Activated CD4-positive, alpha-beta T cell treated with anti-CD3 and anti-CD28 coated beads, Interleukin-2, amount 10 ng/mL, durations not matched to agents 7 days and 5 days (primary cell): ENCODE measurements at places on chromosomes 4 and X. TPM values are rescaled to one million over a fixed set of nuclear protein-coding genes. Genes with fewer than 3 reads are reported as not detected.

GRCh38 chrX:135974279-135974856, 580 bp upstream of the MMGT1 start:
- peak; percentile 69 for DNase-seq

- no peak for DNase-seq
Observed at GRCh38 chrX:96436105-96436504, 248.5 kb upstream of the DIAPH2 start.

- DNase-seq = peak; percentile 38
Observed at GRCh38 chrX:40108959-40109287, 11.2 kb upstream of the BCOR start.

- peak; percentile 32 for DNase-seq
Observed at GRCh38 chrX:129540068-129540653, at the start of gene OCRL. Gene OCRL (plus strand): TSS chrX:129540259. CDS start chrX:129540440, 181 bp downstream.

- no peak for DNase-seq
Observed at GRCh38 chr4:125527681-125528080, 212.9 kb downstream of the FAT4 start.

DNA sequence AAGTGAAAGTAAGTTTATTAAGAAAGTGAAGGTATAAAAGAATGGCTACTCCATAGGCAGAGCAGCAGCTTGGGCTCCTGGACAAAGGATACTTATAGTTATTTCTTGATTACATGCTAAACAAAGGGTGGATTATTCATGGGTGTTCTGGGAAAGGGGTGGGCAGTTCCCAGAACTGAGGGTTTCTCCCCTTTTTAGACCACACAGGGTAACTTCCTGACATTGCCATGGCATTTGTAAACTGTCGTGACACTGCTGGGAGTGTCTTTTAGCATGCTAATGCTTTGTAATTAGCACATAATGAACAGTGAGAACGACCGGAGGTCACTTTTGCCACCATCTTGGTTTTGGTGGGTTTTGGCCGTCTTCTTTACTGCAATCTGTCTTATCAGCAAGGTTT, 557.6 kb downstream of the SPRY1 start:
- DNase-seq = no peak

- no peak for DNase-seq
Observed at GRCh38 chr4:93469560-93469959, 359.0 kb upstream of the ATOH1 start.

GRCh38 chrX:103730147-103730795, 19.6 kb downstream of the TMEM31 start:
- DNase-seq = no peak

DNA sequence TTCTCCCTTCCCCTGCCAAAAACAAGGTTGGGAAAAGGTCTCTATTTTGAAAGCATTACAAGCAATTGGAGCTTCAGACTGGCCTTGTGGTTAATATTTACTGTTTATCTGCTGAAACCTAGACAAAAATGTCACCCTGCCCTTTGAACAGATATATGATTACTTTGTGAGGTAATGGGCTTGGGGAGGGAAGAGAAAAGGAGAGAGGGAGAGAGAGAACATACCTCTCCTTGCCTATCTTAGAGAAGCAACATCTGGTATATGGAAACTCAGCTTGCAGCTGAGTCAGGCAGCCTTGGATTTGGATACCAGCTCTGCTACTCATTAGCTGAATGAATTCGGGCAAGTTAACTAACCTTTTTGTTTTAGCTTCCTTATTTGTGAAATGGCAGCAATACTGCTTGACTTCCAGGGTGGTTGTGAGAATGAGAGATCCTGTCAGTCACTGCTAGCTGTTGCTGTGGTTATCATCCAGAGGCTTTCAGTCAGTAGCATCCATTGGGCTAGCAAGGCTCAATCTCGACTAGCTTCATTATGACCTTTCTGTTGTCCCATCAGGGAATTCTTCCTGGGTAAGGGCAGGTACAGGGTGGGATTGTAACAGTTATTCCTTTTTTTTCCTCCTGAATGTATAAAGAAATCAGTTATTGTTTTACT, 41.1 kb downstream of the ZFX start:
- DNase-seq = no peak

- DNase-seq = no peak
Observed at GRCh38 chrX:10936976-10937375, 174.2 kb upstream of the HCCS start.

DNA sequence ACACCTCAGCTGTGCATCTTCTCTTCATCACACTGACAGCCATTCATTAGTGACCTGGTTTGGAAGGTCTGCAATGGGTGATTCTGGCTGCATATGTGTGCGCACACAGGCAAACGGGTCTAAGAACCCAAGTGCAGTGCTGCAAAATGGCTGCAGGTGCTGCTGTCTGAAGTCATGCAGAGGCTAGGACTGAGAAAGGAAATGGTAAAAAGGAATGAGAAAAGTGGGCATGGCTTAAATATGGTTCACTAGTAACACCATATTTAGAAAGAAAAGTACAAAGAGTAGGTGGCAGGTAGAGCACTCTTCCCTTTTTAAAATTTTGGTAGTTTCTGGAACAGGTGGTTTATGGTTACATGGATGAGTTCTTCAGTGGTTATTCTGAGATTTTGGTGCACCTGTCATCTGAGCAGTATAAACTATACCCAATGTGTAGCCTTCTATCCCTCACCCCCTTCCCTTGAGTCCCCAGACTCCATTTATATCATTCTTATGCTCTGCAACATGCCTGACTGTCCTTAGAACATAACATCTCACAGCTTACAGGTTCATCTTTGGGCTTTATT, 78.4 kb downstream of the CCNG2 start:
- no peak for DNase-seq

- DNase-seq = no peak
Observed at GRCh38 chr4:108109997-108110416, 58.7 kb downstream of the LEF1 start.

DNA sequence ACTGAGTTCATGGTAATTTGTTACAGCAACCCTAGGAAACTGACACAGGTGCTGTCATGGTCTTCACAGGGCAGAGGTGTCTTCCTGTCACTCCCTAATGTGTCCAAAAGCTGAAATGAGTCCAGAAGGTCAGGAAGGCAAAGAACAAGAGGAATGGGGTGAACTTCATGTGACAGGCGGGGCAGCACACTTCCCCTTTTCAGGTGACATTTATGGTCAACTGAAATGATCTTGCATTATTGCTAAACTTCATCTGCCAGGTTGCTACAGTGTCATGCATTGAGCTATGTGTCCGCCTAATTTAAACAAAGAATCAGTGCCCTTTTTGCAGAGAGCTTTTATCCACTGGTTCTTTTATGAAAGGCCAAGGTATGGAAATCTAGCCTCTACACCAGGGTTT, 15.9 kb upstream of the CCDC149 start:
- no peak for DNase-seq

DNA sequence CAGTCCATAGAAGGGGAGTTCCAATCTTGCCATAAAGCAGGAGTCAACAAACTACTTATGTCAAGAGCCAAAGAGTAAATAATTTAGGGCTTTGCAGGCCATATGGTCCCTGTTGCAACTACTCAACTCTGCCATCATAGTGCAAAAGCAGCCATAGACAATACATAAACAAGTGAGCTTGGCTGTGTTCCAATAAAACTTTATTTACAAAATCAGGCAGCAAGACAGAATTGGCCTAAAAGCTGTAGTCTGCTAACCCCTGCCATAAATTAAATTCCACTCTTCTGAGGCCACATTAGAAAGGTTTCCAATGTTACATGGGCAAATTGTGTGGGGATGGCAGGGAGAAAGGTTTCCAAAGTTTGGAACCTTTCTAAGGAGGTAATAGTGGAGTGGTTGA, 14.7 kb downstream of the TRMT2B start:
- DNase-seq = no peak

- no peak for DNase-seq
Observed at GRCh38 chr4:53913771-53914170, 150.6 kb downstream of the CHIC2 start.

GRCh38 chr4:153589703-153590595, 94.1 kb upstream of the TLR2 start:
- DNase-seq = no peak

DNA sequence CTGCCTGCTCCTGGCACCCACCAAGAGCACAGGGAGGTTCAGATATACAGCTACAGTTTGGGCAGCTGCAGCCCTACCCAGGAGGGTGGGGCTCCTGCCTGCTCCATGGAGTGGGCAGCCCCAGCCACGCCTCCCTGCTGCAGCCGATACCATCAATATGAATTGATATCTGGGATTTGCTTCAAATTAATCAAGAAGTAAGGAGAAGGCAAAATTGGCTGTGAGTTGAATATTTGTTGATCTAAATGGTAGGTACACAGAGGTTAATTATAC, 31.2 kb upstream of the ZNF280C start:
- DNase-seq = no peak

GRCh38 chr4:39700554-39700953, 2.6 kb downstream of the UBE2K start:
- no peak for DNase-seq

GRCh38 chr4:163959932-163960331, 465.4 kb downstream of the TMA16 start:
- no peak for DNase-seq

DNA sequence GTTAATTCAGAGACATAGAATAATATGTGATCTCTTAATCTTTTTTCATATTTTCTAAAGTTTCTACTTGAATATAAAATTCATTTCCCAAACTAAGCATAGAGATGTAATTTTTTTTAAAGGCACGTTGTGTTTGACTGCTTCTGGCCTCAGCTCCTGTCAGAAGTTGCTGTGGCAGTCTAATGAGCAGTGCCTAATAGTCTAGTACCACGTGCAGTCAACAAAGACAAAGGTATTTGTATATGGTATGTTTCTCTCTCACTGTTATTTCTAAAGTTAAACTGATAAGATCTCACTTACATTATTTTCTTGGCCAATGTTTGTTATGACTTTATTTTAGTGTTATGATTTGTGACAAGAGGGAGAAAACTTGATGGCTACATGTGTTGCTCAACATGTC, 48.6 kb upstream of the MCUB start:
- DNase-seq = no peak

DNA sequence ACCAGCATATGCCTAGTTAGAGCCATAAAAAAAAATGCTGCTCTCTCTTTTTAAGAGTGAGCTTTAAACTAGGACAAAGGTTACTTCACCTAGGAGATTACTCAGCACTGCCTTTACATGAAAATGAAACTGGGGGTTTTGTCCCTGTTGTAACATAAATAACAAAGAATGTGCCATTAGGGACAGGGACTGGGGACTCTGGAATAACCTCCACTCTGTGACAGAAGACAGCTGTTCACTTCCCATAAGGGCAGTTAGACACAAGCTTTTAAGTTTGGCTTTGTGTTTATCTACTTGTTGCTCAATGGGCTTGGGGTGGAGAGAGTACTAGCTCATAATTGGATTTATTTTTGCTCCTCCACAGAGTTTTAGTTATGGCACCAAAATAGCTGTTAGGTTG, 11.9 kb downstream of the ENPEP start:
- no peak for DNase-seq

DNA sequence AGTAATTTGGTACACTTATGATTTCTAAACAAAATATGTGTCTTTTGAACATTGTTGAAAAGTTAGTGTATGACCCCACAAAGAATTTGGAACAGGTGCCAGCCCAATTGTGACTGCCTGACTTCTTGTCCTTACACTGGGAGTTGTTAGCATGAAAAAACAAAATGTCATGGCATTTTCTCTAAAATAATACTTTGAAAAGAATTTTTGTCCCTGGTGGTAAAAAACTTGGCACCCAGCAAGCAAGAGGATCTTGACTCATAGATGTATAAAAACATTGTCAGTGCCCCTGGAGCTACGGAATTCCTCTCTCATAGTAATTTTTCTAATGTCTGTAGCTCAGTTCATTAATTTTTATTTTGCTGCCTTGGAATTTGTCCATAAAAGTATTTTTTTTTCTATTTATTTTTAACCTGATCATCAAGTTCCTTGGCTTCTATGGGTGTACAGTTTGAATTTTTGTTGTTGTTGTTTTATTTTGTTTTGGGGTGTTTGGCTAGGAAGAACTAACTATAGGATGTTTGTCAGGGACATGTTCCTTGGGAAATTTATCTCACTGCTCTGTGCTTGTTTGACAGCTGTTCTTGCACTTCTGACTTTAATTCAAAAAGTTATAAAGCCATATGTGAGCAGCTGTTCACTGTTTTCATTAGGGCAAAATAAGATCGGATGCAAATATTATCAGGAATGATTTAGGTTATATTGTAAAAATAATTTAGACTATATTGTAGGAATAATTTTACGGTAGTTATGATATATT, 95.4 kb upstream of the NUDT6 start:
- DNase-seq = no peak

- no peak for DNase-seq
Observed at GRCh38 chr4:95158626-95159025, 390.1 kb downstream of the UNC5C start.

- peak; percentile 26 for DNase-seq
Observed at GRCh38 chr4:70704931-70705182, 16.5 kb downstream of the UTP3 start.

DNA sequence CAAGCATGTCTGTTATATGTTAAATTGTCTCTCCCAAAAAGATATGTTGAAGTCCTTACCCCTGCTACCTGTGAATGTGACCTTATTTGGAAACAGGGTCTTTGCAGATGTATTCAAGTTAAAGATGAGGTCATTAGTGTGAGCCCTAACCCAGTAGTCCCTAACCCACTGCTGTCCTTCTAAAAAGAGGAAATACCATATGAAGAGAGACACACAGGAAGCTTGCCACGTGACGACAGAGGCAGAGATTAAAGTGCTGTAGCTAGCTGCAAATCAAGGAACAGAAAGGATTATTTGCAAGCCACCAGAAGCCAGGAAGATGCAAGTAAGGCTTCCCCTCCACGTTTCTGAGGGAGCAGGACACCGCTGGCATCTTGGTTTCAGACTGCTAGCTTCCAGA, 150.1 kb downstream of the HNRNPD start:
- peak; percentile 51 for DNase-seq

GRCh38 chr4:17785858-17786257, 4.4 kb upstream of the FAM184B start:
- DNase-seq = no peak

- peak; percentile 87 for DNase-seq
Observed at GRCh38 chrX:129781134-129781672, 1.5 kb downstream of the SASH3 start.

Gene SMR3B
- not detected for total RNA-seq

Gene RTL3
- total RNA-seq = not detected

Gene ADAM29
- total RNA-seq = not detected

Gene COL4A5
- total RNA-seq = not detected

Gene KLHL4
- total RNA-seq = not detected

Gene TCEAL9
- total RNA-seq = not detected

Gene ARX
- not detected for total RNA-seq

Gene DLG3
- 20.1 TPM for total RNA-seq

Gene RADX
- total RNA-seq = 7.8 TPM

Gene MSX1
- not detected for total RNA-seq

Gene MAGIX
- 2.8 TPM for total RNA-seq

Gene AREG
- 0.37 TPM for total RNA-seq

Gene BEX1
- not detected for total RNA-seq

Gene NOX1
- not detected for total RNA-seq

Gene PAGE1
- not detected for total RNA-seq

Gene PDZD4
- 0.32 TPM for total RNA-seq

Gene SPARCL1
- total RNA-seq = not detected

Gene HAND2
- not detected for total RNA-seq

Gene PCYT1B
- total RNA-seq = not detected
